Activated CD4-positive, alpha-beta T cell treated with anti-CD3 and anti-CD28 coated beads, Interleukin-2, amount 50 U/mL, for 24 hours (primary cell): ENCODE measurements at places on chromosomes 2 and 18.

GRCh38 chr18:63249771-63250170 is 69.8 kb downstream of the BCL2 start:
- DNase-seq: no peak

- no peak for DNase-seq
Measured at GRCh38 chr18:68177807-68178702, 536.9 kb downstream of the TMX3 start.

DNA sequence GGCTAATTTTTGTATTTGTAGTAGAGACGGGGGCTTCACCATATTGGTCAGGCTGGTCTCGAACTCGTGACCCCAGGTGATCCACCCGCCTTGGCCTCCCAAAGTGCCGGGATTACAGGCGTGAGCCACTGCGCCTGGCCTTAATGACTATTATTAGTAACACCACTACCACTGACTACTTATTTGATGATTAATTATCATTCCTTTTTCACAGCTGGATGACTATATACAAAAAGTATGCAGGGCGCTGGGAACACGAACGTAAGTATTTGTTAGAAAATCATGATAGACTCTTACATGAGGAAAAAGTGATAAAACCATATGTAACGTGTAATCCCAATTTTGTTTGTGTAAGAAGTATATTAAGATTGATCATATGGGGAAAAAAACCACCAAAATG is 21.6 kb downstream of the DARS1 start:
- DNase-seq: no peak

DNA sequence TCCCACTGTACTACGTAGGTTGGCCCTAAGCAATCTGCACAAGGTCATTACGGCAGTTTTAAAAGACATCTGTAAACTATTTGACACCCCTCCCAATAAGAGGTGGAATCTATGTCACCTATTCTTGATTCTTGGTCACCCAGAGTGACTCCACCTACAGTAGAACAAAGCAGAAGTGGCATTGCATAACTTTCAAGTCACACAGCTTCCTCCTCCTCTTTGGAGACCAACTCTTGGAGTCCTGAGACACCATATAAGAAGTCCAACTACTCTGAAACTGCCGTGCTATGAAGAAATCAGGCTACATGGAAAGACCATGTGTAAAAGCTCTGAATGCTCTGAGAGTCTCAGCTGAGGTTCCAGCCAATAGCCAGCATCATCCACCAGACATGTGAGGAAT is 253.5 kb upstream of the CDH20 start:
- DNase-seq: no peak

DNA sequence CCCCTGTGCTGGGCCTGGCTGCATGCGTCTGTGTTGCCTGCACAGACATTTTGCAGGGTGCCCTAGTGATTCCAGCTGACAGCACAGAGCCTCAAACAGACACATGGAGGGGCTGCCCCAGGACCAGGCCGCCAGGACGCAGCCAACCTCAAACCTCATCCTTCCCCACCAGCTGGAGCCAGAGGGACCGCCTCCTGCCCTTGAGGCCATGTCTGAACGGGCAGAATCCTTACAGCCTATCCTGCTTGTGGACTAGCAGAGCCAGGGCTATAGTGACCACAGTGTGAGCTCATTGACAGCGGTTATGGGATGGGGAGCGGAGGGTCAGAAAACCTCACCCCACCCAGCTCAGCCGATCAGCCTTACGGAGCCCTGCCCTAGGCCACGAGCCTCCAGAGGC is 22.4 kb downstream of the ODC1 start:
- no peak for DNase-seq

DNA sequence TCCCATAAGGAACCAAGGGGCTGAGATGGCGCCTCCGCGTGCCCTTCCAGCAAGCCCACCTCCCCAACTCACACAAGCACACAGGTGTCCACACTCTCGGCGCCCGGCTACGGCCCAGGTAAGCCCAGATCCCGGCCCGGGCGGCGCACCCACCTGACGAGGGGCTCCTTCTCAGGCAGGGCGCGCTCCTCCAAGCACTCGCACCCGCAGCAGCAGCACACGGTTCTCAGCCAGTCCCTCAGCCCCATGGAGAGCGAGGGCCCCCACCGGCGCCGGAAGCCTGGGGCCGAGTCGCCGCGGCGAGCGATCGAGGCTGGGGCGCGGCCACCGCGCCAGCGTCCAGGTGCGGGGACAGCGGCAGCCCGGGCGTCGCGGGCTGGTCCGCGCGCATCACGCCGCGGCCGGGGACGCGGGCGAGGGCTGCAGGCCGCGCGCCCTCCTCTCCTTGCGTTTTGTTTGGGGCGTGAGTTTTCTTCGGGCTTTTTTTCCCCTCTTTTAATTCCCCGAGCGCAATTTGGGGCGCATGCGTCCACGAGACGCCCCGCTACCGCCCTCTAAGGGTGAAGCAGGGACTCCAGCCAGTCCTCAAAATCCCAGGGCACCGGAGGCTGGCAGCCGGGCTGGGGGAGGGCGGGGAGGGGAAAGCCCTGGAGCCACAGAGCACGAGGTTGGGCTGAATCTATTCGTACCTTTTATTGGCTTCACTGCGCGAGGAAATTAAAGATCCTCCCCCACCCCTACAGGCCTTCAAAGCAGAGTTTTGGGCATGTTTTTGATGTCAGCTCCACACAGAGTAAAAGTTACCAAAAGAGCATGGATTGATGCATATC is at the start of gene MREG:
Gene MREG, minus strand, starts transcription at position 472 of the 830 bp plus-strand sequence. Its CDS starts 224 bp downstream, at position 248.
- peak; percentile 68 for DNase-seq

GRCh38 chr2:80019571-80020460 is 284.7 kb downstream of the LRRTM1 start:
- DNase-seq: no peak

GRCh38 chr2:24909555-24910177 is 10.4 kb downstream of the ADCY3 start:
- DNase-seq: no peak

DNA sequence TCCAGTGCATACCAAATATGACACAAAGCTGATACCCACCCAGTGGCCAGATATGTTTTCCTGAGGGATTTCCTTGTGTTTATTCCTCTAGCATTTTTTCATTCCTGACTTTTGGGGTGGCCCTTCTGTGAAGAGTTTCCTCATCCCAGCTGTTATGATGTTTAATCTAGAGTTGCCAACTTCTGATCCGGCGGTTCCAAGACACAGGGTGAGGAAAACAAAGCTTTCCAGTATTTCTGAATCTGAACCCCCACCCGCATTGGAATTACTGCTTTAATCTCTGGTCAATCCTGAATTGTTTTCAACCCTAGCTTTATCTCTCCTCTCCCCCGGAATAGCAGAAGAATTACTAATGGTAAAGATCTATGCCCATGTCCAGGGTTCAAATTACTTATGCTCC is 39.2 kb upstream of the PNPT1 start:
- no peak for DNase-seq

DNA sequence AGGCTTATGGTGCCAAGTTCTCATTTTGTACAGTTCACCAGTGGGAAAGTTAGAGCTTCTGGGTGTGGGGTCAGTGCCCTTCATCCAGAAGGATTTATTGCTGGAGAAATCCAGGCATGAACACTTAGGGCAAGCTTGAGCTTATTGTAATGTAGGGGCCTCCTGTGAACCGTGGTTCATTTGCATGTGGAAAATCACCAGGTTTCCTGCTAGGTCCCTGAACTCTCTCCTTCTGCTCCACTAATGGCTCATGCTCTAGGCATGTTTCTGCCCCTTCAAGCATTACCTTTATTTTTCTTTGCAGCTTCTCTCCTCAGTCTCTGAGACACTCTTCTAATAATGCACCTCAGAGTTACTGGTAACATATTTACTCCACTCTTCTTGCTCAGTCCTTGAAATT is 79.3 kb upstream of the FAM98A start:
- DNase-seq: no peak

DNA sequence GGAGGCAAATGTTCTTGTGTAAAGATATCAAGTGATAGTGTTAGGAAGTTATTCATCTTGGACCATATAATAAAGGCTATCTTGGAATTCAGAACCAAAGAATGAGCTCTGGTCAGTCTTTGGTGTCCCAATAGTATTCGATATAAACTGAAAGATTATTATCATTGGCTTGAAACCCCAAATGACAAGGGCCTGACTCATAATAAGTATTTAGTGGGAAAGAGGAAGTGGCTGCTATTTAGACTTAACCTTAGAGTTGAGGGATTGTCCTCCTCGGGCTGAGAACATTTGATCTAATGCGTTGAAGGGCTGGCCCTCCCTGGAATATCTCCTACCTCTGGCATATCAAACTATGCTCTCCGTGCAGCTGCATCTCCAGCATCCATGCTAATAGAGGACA is 67.5 kb downstream of the CDH20 start:
- no peak for DNase-seq

DNA sequence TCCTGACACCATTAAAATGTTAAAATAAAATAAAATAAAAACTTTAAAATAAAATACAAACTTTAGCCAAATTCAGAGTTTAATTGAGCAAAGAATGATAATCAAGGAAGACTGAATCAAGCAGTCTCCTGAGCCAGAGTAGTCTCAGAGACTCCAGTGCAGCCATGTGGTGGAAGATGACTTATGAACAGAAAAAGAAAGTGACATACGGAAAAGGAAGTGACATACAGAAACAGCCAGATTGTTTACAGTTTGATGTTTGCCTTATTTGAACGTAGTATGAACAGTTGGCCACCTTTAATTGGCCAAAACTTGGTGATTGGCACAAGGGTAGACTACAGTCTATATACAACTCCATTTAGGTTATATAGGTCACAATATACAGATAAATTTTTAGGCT is 787.2 kb downstream of the ADCYAP1 start:
- DNase-seq: no peak

- DNase-seq: no peak
Measured at GRCh38 chr2:204265681-204266181, 279.5 kb upstream of the PARD3B start.

DNA sequence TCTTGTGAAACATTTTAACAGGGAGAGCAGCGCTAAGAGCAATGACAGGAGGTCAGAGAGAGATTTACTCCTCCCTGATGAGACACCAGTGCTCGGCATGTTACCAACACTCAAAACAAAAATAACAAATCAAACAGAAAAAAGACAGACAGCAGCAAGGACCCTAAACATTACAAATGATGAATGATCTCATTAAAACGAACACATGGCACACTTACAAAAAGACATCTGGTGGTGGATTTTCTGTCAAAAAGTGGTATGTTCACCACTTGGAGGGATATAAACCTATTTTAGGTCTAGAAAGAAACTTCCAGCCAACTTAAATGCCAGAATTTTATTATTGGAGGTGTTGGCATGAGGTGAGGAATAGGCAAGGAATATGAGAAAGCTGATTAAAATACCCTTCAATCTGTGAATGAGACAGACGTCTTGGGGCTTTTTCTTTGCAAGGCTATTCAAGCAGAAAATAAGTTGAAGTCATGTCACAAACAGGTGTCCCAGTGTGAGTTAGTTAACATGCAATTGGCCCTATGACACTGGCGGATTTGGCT is 112.8 kb downstream of the PRELID3A start:
- no peak for DNase-seq

DNA sequence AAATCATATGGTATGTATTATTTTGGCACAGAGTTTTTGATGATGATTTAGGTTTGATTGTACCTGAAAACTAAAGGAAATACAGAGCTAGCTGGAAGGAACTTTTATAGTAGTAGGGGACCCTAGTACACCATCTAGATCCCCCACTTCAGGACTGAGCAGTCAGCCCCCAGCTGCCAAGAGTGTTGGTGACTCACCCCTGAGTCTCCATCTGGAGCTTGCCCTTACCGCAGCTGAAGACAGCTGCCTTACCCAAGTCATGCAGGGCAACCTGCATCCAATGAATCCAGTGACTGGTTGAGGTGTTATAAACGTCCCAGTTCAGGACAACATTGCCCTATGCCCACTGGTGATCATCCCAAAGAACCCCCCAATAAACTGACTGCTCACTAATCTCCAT is 15.3 kb downstream of the PMS1 start:
- DNase-seq: no peak

DNA sequence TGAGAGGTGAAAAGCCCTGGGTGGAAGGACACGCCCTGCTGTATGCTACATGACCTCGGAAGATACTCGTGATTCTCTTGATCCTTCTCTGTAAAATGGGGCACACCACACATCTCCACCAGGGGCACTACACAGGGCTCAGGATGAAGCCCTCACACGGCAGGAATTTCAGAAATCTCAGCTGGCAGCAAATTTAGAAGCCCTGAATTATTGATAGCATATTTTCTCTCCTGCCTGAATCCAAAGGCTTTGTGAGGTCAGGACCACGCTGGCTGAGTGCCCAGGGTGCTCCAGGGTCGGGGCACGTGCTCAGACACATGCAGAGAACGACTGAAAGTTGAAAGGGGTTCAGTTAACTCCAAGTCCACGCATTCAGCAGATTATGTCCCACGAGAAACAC is 42.1 kb upstream of the GALR1 start:
- DNase-seq: peak; percentile 36

GRCh38 chr2:167293172-167293781 is 405.0 kb downstream of the XIRP2 start:
- DNase-seq: no peak

DNA sequence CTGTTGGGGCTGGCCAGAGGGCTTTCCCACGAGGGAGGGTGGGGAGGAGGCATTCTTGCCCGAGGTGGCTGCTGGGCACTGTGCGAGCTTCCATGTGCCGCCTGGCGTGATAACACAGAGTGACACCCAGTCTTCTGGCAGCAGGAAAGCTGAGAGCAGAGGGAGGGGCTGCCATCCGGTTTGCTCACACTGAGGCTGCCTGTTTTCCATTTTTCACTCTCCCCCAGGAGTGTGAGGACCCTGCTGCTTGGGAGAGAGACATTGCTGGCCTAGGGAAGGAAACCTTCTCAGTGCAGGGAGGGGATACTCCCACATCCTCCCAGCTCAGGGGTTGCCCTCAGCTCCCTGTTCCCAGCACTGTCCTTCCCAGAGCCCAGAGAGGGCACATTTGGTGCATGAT is 73.1 kb downstream of the INHBB start:
- DNase-seq: no peak
